ENCODE measurements at places on chromosomes 1 and 21.

- DNase-seq: no peak
These were observed 61.0 kb downstream of the POFUT2 start for GRCh38 chr21:45226540-45227326.

DNA sequence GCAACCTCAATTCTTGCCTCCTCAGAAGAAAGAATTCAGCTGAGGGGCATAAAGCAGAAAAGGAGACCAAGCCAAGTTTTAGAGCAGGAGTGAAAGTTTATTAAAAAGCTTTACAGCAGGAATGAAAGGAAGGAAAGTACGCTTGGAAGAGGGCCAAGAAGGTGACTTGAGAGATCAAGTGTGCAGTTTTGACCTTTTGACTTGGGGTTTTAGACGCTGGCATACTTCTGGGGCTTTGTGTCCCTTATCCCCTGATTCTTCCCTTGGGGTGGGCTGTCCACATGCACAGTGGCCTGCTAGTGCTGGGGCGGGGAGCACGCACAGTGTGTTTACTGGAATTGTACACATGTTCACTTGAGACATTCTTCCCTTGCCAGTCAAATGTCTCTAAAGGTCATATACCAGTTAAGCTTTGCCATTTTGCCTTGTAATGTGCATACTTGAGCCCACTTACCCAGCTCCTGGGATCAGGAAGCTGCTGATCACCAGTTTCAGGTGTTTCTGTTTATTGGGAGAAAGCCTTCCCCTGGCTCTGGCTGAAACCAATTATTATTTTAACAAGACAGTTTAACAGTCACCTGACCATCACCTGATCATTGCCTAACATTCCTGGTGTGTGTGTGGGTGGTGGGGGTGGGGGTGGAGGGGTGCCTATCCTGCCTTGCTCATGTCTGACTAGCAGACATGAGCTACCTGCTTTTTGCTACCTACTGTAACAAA, 36.2 kb downstream of the UTP25 start:
- DNase-seq: no peak

DNA sequence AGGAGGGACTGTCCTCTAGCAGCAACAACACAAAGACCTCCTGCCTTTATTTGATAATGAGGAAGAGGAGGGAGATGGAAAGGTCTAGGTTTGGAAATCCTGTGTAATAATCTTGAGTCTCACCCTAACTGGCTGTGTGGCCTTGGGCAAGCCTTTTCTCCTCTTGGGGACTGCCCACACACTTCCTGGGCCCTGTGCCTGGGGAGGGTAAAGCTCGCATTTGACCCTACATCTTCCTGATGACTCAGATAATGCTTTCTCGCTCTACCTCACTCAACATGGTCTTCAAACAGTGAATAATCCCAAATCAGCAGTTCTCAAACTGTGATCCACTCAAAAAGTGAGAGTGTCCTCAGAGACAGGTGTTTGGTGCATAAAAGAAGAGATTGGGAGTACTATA, 81.2 kb downstream of the VWA5B1 start:
- DNase-seq: no peak

GRCh38 chr1:227741166-227741870, 6.1 kb downstream of the SNAP47 start:
- DNase-seq: no peak

DNA sequence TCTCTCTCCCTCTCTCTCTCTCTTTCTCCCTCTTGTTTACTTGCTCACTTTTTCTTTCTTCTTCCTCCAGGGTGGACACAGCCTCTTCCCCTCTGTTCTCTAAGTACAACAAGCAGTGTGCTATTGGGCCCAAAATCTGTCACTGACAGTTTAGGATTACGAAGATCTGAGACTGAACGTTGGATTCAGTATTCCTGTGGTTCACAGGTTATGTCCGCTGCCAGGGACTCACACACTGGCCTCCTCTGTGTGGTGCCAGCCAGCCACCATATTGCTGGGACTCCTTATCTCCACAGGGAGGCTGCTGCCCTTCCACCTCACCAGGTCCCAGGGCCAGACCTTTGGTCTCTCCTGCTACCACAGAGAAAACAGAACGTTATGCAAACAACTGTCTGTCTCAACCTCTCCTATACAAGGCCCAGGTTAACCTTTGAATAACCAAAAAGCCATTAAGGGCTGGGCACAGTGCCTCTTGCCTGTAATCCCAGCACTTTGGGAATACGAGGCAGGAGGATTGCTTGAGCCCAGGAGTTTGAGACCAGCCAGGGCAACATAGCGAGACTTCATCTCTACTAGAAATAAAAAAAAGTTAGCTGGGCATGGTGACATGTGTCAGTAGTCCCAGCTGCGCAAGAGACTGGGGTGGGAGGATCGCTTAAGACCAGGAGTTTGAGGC, 171.9 kb upstream of the RAB4A start:
- DNase-seq: no peak

- no peak for DNase-seq
These were observed 6.7 kb downstream of the EFNA4 start for GRCh38 chr1:155070158-155070621.

- no peak for DNase-seq
These were observed 623.2 kb downstream of the LMO4 start for GRCh38 chr1:87951852-87952251.

DNA sequence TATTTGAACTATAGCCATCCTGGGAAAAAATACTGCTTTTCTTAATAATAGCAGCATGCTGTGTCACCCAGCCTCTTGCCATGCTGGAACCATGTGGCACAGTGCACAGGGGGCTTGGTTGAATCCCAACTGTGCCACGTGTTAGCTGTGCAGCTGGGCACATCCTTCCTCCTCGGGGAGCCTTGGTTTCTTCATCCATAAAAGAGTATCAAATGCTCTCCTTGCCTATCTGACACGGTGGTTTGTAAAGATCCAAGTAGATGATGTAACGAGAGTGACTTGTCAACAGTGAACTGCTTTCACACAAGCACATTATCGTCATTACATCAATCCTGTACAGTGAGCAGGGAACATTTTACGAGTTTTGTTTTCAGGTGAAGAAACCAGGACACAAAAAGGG, 24.4 kb downstream of the VASH2 start:
- DNase-seq: no peak
